GM12891 (cell line): ENCODE measurements at places on chromosomes 6 and 20.

DNA sequence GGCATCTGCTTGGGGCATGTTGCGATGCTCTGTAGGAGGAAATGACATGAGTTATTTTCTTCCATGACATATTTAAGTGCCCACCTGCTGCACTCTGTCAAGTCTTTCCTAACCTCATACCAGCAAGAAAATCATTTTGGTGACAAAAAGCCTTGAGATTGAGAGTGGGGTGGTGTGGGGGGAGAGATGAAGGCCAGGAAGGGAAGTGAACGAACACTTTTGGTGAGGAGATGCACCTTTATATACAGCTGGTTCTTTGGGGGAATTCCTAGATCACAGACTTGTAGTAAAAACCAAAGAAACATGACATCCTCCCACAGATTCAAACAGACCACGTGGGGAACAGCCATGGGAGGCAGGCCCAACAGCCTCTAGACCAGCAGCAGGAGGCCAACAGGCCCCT is 26.1 kb downstream of the NCOA5 start:
- no peak for DNase-seq

DNA sequence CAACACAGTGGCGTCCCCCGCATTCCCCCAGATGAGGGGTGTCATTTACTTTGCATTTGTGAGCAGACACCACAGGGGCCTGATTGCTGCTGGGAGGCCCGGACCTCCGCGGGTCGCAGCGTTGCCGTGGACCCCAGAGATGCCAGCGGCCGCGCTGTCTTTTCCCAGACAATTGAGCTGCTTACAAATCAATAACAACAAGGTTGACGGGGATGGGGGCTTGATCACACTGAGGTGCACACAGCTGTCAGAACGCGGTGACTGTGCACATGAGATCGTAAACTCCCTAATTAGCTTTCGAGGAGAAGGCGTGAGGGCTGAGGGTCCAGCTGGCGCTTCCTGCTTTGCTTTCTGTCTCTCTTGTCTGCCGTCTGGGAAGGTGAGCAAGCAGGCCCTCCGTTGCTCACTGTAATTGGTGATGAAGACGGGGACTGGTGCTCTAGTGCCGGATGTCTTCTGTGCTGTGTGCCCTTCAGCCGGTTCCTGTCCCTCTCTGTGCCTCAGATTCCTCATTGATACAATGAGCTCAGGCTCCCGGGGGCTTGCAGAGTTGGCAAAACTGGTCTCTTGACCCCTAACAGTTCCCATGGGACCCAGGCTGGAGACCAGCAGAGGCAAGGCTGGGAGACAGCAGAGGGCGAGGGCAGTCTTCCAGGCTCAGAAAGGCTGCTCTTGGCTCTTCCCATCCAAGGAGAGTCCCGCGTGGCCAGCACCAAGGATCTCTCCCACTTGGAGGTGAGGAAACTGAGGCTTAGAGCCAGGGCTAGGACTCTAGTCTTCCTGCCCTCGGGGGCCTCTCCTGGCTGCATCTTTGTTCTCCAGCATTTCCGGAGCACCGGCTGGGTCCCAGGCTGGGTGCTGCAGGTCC is 126.0 kb upstream of the PMEPA1 start:
- no peak for DNase-seq

DNA sequence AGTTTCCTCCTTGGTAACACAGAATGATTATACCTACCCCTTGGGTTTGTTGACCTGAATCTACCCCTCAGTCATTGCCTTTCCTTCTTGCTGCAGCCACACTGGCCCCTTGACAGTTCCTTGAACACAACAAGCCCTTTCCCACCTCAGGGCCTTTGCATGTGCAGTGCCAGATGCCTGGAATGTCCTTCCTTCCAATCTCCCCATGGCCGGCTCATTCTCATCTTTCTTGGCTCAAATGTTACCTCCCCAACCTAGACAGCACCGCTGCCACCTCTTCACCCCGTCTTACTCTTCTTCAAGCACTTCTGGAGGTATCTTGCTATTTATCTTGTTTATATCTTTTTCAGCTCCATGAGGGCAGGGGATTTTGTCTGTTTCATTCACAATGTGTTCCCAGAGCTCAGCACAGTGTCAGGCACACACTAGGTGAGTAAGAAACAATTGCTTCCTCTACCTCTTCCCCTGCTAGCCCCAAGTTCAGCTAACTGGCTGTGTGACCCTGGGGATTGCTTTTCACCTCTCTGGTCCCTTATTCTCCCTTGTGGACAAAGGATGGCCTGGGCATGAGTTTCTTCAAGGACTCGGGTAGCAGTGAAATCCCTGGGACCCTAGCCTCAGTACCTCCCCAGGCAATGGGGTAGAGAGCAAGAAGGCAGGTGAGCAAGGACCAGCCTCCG is 121.5 kb downstream of the CEBPB start:
- DNase-seq: no peak

DNA sequence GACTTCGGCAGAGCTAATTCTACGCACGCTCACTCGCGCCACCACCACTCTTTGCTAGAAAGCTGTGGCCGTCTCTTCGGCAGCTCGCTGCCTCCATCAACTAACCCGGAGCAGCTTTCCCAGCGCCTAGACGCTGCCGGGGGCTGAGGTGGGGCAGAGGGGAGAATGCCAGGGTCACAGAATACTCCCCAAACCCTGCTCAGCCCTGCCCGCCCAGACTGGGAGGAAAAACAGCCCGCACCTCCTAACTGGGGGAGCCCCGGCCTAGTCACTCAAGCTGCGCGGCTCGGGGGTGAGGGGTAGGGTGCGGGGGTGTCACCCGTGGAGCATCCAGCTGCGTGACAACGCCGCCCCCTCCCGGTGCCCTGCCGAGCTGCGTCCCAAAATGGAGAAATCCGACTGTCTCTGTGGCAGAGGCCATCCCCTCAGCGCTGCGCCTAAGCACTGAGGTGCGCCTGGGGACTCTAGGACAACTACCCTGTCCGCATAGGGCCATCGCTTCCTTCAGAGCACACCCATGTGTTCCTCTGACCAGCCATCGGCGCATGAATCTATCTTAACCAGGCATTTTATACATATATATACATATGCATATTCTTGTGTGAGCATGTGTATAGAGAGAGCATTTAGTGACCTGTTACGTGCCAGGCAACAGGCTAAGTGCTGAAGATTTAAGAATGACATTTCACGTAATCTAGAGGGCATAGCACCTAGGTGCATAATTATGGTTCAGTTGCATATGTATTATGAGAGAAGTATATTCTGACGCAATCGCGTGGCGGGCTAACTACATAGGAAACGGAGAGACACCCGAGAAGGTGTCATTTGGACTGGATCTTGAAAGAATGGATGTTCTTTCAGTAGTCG is 1.5 kb upstream of the TENT5A start:
- DNase-seq: peak; percentile 20

DNA sequence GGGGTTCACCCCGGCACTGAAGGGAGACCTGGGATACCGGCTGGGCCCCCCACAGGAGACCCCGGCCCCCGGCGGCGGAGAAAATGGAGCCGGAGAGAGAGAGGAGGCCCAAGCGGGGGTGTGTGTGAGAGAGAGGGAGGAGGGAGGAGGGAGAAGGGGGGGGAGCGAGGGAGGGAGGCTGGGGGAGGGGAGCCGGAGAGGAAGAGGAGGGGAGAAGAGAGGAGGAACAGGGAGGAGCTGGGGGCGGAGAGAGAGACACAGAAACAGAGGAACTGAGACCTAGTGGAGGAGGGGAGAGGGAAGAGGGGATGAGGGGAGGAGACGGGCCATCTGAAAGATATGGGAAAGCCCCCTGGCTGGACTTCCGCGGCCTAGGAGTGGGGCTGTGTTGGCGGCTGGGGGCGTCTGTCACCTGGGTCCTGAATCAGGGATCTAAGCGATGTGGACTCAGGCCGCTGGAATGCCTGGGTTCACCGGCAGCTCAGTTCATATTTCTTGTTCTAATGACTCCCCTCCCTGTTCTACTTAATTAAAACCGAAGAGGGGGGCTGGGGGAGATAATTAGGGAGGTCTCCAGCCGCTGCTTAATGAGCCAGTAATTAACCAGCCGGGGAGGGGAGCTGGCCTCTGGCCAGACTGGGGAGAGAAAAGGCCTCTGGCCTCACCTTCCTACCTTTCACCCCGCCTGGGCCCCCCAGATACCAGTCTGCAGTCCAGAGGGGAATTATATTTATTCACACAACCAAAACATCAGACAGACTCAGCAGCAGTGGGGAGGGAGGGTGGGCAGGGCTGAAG is at the start of gene PBX2:
TSS of gene PBX2 (minus strand) at position 149 of the 798 bp plus-strand sequence. CDS start 287 bp downstream, outside the sequence.
- DNase-seq: peak; percentile 86

- no peak for DNase-seq
Measured at GRCh38 chr6:125009578-125009977, 47.3 kb downstream of the RNF217 start.

- no peak for DNase-seq
Measured at GRCh38 chr6:98308564-98308963, 525.8 kb upstream of the POU3F2 start.

- DNase-seq: no peak
Measured at GRCh38 chr6:11244387-11245126, 12.1 kb upstream of the NEDD9 start.

DNA sequence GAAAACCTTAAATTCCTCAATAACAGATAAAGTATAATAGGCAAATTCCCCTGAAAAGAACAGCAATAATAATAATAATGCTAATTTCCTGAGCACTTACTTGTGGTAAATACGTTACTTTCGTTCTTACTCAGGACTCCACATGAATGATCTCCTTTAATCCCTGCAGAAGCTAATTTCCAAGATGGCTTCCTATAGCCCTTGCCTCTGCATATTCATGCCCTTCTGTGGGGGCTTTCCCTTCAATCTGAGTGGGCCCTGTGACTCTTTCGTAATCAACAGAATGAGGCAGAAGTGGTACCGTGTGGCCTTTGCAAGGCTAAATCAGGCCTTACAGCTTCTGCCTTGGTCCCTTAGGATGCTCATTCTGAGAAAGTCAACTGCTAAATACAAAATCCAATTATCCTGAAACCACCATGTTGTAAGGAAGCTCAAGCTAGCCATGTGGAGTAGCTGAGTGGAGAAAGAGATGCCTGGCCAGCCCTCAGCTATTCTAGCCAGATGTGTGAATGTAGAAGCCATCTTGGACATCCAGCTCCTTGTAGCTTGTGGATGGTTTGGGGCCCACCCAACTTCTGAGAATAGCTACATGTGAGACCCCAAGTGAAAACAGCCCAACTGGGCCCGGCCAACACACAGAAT is 50.5 kb downstream of the MCUR1 start:
- no peak for DNase-seq

DNA sequence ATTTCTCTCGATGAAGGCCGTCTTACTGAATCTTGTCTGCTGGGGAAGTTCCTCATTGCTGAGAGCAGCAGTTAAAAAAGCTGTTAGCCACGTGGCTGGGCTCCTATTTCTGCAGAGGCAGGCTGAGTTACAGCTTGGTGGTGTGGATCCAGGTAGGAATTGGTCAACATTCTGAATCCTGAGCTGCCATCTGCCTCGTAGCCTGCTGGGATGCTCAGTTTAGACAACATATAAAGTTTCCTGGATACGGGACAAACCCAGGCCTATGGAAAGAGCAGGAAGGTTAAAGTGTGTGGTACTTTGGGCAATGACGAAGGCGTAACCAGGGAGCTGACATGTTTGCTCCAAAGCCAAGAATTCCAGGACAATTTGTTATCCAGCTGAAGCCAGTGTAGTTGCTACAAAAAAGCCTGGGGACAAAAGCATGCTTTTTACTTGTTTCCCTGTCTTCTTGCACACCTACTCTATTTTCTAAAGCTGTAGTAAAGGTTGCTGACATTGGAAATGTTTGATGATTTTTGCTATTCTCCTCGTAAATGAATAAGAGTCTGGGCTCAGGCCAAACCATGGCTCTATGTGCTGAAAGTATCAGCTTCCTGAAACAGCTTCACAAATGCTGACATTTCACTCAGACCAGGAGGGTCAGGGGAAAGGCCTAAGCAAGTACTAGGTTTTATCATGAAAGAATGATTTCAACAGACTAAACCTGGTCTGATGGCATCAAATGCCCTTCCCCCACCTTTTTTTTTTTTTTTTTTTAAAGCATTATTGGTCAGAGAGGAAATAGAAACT is 12.4 kb upstream of the MYLK2 start:
- DNase-seq: no peak

DNA sequence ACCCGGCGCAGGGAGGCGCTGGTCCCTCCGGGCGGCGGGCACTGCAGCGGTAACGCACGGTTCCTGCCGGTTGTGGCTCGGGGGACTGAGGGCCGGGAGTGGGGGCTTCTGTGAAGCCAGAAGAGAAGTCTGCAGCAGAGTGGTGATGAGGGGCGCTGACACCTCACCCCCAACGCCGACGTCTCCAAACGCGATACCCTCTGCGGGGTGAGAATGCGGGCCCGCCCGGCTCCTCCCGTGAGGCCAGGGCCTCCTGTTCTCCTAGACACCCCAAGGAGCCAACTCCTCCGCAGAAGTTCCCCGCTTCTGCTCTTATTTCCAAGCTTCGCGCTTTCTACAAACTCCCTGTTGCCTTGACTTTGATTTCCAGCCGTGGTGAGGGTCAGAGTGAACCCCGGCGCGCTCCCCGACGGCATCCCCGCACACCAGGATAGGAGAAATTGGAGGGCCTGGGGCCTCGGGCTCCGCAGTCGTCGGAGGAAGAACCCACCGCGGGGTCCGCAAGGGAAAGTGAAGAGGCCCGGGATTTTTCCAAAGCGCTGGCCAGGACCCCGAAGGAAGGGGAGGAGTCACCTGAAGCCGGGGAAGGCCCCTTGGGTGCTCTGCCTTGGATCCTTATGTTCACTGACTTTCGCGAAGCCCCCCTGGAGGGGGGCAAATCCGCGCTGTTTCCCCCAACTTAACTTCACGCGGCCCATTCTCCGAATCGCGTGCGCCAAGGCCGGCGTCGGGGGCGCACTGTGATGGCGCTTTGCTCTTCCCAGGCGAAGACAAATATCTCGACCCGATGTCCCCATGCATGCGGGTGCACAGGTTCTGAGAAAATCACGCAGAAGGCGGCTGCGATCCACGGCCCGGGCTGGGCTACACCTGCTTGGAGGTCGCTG is 3.1 kb upstream of the INSM1 start:
- DNase-seq: no peak

DNA sequence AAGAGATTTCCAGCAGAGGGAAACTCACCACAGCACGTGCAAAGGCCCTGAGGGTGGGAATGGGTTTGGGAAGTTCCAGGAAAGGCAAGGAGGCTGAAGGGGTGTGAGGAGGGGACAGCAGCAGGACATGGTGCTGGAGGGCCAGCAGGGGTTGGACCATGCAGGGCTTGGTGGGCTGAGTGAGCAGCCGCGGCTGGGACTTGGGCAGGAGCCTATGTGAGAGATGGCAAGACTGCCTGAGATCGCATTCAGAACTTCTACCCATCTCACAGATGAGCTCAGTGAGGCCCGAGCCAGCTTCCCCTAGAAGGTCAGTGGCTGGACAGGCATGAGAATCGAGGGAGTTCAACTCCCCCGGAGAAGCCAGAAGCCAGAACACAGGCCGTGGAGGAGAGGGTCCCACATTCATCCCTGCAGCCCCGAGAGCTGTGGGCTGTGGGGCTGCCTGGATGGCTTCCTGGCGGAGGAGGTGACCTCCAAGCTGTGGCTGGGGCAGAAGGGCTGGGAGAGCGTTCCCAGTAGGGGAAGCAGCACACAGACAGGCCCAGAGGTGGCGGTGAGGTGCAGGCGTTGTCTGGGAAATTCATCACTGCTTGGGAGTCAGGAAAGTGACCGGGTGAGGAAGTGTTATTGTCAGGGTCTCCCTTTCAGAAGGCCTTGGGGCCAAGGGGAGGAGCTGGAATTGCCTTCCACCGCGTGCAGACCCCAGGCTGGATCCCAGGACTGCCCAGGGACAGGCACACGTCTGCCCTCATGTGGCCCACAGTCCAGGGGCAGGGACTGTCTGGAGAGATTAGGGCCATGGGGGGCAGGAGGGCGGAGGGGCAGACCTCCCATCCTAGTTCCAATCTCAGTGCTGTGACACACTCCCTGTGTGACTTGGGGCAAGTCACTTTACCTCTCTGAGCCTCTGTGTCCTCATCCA is 103.8 kb downstream of the CEBPB start:
- DNase-seq: no peak
